ENCODE measurements at places on chromosomes 12 and 14.

GRCh38 chr14:99255621-99256482 lies 16.1 kb downstream of the BCL11B start:
- peak overlapping the region; percentile 88 for H3K4me3 ChIP-seq
- peak overlapping the region; percentile 98 for H3K27ac ChIP-seq
- peaks cover 91% of the 10 kb centered on the region for H3K36me3 ChIP-seq
- no peaks in the 10 kb centered on the region for H3K27me3 ChIP-seq
- DNase-seq, result no peak

DNA sequence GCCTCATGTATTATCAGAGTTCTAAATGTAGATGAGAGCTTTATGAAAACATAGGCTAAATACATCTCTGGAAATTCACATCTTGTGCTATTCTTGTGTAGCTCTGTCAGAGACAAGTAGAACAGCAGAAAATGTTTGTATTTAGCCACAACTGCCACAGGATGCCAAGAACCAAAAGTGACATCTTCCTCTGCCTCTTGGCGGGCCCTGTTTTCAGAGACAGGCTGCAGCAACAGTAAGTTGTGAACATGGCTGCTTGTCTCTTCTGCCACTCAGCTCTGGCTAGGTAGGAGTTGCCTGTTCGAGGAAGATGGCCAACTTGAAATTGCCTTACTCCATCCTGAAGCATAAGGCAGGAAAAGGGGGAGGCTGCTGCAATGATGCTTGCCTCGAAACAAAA lies 30.4 kb downstream of the SETD3 start:
- no peaks in the 10 kb centered on the region for H3K4me1 ChIP-seq
- no peaks in the 10 kb centered on the region for H3K27me3 ChIP-seq
- DNase-seq, result no peak
- peaks cover 51% of the 10 kb centered on the region for H3K36me3 ChIP-seq
- no peak overlapping the region for H3K4me3 ChIP-seq
- H3K27ac ChIP-seq, result no peak overlapping the region

- H3K36me3 ChIP-seq, result no peaks in the 10 kb centered on the region
- no peak for DNase-seq
- no peak overlapping the region for H3K27ac ChIP-seq
- H3K27me3 ChIP-seq, result no peaks in the 10 kb centered on the region
- no peak overlapping the region for H3K4me3 ChIP-seq
Measured at GRCh38 chr12:90585640-90586304, 369.2 kb downstream of the CCER1 start.

DNA sequence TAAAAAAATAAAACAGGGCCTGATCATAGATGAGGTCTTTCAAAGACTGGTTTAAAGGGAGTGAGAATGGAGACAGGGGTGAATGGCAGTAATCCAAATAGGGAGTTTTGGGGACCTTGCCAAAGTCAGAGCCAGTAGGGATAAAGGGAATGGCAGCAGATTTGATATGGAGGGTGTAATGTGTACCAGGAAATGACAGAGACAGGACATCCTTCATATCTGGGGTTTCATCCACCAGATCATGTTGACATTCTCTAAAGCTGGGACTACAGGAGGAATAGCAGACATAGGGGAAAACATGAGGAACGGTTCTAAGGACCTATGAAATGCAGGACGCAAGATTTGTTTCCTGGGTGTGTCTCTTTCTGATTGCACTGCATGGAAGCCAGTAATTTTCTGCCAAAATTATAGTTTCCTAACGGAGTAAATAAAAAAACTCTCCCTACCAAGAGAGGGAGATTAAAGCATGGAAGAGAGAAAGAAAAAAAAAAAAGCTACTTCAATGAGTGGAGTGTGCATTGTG lies 169.9 kb downstream of the PRKD1 start:
- no peak overlapping the region for H3K4me3 ChIP-seq
- H3K27me3 ChIP-seq, result no peaks in the 10 kb centered on the region
- no peaks in the 10 kb centered on the region for H3K4me1 ChIP-seq
- no peak overlapping the region for H3K27ac ChIP-seq
- DNase-seq, result no peak

GRCh38 chr12:72836194-72836593 lies 564.0 kb downstream of the TRHDE start:
- DNase-seq, result no peak
- no peak overlapping the region for H3K4me3 ChIP-seq
- H3K27me3 ChIP-seq, result no peaks in the 10 kb centered on the region

- H3K4me1 ChIP-seq, result no peaks in the 10 kb centered on the region
- no peaks in the 10 kb centered on the region for H3K27me3 ChIP-seq
- H3K4me3 ChIP-seq, result no peak overlapping the region
- H3K36me3 ChIP-seq, result no peaks in the 10 kb centered on the region
- H3K27ac ChIP-seq, result no peak overlapping the region
Measured at GRCh38 chr12:77667101-77667500, 163.6 kb upstream of the NAV3 start.

- H3K36me3 ChIP-seq, result no peaks in the 10 kb centered on the region
- H3K27me3 ChIP-seq, result peaks cover 7% of the 10 kb centered on the region
- DNase-seq, result no peak
- H3K27ac ChIP-seq, result peak overlapping the region; percentile 66
Measured at GRCh38 chr12:47773858-47774580, 981 bp downstream of the SLC48A1 start.

GRCh38 chr12:117699118-117699517 lies 269.7 kb downstream of the KSR2 start:
- no peaks in the 10 kb centered on the region for H3K4me1 ChIP-seq
- no peak for DNase-seq
- H3K4me3 ChIP-seq, result no peak overlapping the region
- no peak overlapping the region for H3K27ac ChIP-seq

- no peak for DNase-seq
- no peaks in the 10 kb centered on the region for H3K4me1 ChIP-seq
- H3K27me3 ChIP-seq, result no peaks in the 10 kb centered on the region
- H3K4me3 ChIP-seq, result no peak overlapping the region
- H3K36me3 ChIP-seq, result no peaks in the 10 kb centered on the region
Measured at GRCh38 chr14:101087614-101088394, 184.3 kb upstream of the RTL1 start.

- H3K4me3 ChIP-seq, result no peak overlapping the region
- no peak for DNase-seq
- H3K4me1 ChIP-seq, result no peaks in the 10 kb centered on the region
- no peaks in the 10 kb centered on the region for H3K36me3 ChIP-seq
- H3K27me3 ChIP-seq, result no peaks in the 10 kb centered on the region
Measured at GRCh38 chr14:51224551-51224950, 15.5 kb upstream of the TMX1 start.

DNA sequence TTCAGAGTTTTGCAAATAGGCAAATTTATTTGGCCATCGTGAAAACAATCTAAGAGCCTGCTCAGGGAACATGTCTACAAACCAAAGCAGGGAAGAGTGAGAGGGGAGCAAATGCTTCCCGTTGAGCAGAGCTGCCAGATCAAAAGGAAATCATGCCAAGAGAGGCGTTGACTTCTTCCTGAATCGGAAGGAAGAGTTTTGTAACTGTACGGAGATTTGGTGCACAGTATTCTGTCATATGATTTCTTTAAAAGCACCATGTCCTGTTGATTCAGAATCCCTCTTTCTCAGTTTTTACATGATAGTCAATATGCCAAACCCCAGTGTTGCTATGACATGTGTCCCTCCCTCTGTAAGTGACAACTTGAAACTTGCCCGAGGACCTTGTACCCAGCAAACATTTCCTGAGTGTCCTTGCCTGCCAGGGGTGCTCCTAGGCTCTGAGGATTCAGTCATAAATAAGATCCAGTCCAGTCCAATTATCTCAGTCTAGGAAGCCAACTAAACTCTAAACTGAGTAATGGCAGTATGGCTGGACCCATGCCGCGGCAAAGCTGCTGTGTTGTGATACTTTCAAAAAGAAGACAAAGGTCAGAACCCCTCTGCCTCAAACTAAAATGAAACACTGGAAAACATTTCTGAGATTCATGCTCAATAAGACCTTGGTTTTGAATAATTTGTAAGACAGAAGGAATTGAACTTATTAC lies 300.1 kb upstream of the FKBP4 start:
- H3K36me3 ChIP-seq, result no peaks in the 10 kb centered on the region
- no peak overlapping the region for H3K4me3 ChIP-seq
- DNase-seq, result no peak

GRCh38 chr12:685388-685787 lies 22.1 kb upstream of the NINJ2 start:
- H3K36me3 ChIP-seq, result peaks cover 2% of the 10 kb centered on the region
- peaks cover 37% of the 10 kb centered on the region for H3K4me1 ChIP-seq
- H3K4me3 ChIP-seq, result peak overlapping the region; percentile 48
- H3K27me3 ChIP-seq, result no peaks in the 10 kb centered on the region
- peak overlapping the region; percentile 94 for H3K27ac ChIP-seq
- DNase-seq, result peak; percentile 93

GRCh38 chr12:32964981-32965585 lies 68.5 kb upstream of the PKP2 start:
- H3K27ac ChIP-seq, result no peak overlapping the region
- H3K4me1 ChIP-seq, result no peaks in the 10 kb centered on the region
- no peaks in the 10 kb centered on the region for H3K36me3 ChIP-seq
- DNase-seq, result no peak
- H3K4me3 ChIP-seq, result no peak overlapping the region

- H3K27me3 ChIP-seq, result no peaks in the 10 kb centered on the region
- H3K4me3 ChIP-seq, result no peak overlapping the region
- H3K27ac ChIP-seq, result no peak overlapping the region
- no peaks in the 10 kb centered on the region for H3K4me1 ChIP-seq
- no peak for DNase-seq
Measured at GRCh38 chr12:51127050-51127729, 43.8 kb upstream of the CSRNP2 start.

DNA sequence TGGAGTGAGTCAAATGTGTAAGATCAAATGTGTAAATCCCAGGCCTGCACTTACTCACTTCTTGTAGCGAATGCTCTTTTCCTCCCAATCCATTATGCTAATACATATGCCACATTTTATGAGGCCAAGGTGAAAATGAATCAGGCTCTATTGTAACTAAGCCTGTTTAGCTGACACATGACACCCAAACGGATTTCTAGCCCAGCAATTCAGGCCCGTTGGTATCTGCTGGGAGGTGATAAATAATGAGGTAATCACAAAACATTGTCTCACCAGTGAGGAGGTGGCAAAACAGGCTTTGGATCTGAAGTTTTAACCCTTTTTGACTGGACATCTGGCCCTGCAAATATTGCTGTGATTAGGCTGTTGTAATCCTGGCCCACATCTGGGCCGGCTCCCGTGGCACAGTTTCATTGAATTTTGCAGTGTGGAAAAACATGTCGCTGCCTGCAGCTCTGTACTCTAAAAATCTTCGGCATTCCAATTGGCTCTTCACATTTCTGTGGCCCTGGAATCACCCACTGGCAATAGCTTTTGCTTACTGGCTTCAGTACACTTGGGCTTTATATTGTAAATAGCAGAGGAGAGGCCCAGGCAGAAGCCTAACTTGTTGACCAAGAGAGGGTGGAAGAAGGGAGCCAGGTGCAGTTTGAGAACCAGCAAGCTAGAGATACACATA lies 106.1 kb downstream of the PAX9 start:
- no peak overlapping the region for H3K27ac ChIP-seq
- H3K4me1 ChIP-seq, result no peaks in the 10 kb centered on the region
- no peaks in the 10 kb centered on the region for H3K27me3 ChIP-seq
- no peak overlapping the region for H3K4me3 ChIP-seq
- H3K36me3 ChIP-seq, result no peaks in the 10 kb centered on the region

GRCh38 chr12:1503281-1503711 lies 91.1 kb downstream of the FBXL14 start:
- H3K27me3 ChIP-seq, result peaks cover 34% of the 10 kb centered on the region
- H3K27ac ChIP-seq, result no peak overlapping the region
- no peak for DNase-seq
- H3K4me1 ChIP-seq, result peaks cover 14% of the 10 kb centered on the region

DNA sequence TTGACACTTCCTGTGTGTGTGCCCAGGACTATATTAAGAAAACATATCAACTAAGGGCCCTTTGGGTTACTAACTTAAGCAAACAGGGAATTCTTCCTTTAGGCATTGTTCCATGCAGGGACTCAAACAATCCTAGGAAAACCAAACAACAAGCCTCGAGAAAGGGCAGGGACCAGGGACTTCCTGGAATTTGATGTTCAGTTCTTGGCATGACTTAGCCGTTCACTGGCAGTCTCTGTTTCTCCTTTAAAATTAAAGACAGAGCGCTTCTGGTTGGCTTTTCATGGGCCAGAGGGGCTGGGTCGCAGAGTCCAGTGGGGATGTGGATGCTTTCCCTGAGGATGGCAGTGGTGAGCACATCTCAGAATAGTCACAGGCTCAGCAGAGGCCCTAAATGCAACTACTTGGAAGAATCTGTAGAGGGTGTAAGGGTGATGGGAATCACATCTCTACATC lies 35.2 kb downstream of the RNFT2 start:
- H3K36me3 ChIP-seq, result peaks cover 3% of the 10 kb centered on the region
- no peak overlapping the region for H3K27ac ChIP-seq
- H3K4me1 ChIP-seq, result peaks cover 13% of the 10 kb centered on the region
- no peak overlapping the region for H3K4me3 ChIP-seq

DNA sequence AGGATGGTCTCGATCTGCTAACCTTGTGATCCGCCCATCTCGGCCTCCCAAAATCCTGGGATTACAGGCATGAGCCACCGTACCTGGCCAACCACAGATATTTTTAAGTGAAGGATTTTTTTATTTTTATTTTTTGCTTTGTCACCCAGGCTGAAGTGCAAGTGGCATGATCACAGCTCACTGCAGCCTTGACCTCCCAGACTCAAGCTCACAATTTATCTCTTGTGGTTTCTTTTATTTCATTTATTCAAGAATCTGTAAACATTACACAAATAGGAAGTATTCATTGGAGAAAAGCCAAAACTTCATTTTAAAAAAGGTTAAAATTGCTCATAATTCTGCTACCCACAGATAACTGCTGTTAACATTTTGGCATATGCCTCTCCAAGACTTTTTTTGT lies 13.3 kb downstream of the MOAP1 start:
- no peak overlapping the region for H3K27ac ChIP-seq
- no peak for DNase-seq
- H3K36me3 ChIP-seq, result no peaks in the 10 kb centered on the region

GRCh38 chr12:114670291-114670980 lies 13.5 kb downstream of the TBX3 start:
- no peak for DNase-seq
- no peaks in the 10 kb centered on the region for H3K36me3 ChIP-seq
- no peak overlapping the region for H3K4me3 ChIP-seq
- peaks cover 6% of the 10 kb centered on the region for H3K4me1 ChIP-seq

DNA sequence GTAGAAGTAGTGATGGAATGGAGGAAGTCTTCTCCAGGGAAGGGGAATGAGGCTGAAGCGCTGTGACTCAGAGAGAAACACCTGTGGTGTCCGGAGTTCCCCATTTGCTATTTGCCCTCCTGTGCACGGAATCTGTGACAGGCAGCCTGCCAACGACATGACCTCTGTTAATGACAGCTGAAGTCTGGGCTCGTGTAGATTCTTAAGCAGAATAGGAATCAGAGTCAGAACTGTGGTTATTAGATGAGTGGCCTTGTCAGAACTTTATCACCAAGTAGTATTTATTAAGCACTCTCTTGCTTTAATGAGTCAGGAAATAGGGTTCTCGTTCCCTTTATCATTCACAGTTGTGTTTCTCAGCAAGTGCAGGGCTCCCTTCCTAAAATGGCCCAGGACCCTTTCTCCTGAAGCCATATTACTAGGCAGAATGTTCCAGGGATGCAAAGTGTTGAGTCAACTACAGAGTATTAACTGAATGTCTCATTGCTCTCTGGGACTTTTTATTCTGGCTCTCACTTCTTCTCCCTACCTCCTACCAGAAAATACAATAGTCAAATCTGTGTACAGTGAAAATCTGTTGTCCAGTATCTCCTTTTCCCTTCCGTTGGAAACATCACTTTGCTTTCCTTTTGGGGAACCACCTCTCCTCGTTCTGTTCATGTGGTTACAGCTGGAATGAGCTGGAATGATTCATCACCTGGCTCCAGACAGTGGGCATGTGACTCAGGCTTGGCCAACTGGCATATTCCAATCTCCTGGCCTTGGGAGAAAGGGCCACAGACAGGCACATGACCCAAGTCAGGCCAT lies 77.8 kb upstream of the MAX start:
- no peak overlapping the region for H3K4me3 ChIP-seq
- no peak overlapping the region for H3K27ac ChIP-seq
- peak; percentile 33 for DNase-seq
- no peaks in the 10 kb centered on the region for H3K27me3 ChIP-seq
- peaks cover 11% of the 10 kb centered on the region for H3K36me3 ChIP-seq
- peaks cover 11% of the 10 kb centered on the region for H3K4me1 ChIP-seq
